ENCODE measurements at places on chromosomes 4 and X. TPM values are rescaled to one million over a fixed set of nuclear protein-coding genes. Genes with fewer than 3 reads are reported as not detected.
A peak's percentile ranks its signal among the peaks of the same experiment; 100 is the strongest.

Gene VCX
- not detected for polyA plus RNA-seq

Gene PRPS1
- 26.7 TPM for polyA plus RNA-seq

Gene CDX4
- polyA plus RNA-seq, result not detected

Gene SLC6A14
- polyA plus RNA-seq, result not detected

Gene SH3D19
- 26.1 TPM for polyA plus RNA-seq

Gene GPR82
- polyA plus RNA-seq, result 0.13 TPM

Gene NPY5R
- not detected for polyA plus RNA-seq

Gene PRR32
- 106 TPM for polyA plus RNA-seq

Gene SERPINA7
- not detected for polyA plus RNA-seq

Gene RBM47
- polyA plus RNA-seq, result 2.4 TPM

Gene MAGEC2
- polyA plus RNA-seq, result not detected

GRCh38 chr4:118850488-118851173 is 14.7 kb upstream of the SEC24D start:
- no peak for DNase-seq

GRCh38 chr4:145619639-145619996 is 433 bp downstream of the MMAA start:
- DNase-seq, result peak; percentile 67

DNA sequence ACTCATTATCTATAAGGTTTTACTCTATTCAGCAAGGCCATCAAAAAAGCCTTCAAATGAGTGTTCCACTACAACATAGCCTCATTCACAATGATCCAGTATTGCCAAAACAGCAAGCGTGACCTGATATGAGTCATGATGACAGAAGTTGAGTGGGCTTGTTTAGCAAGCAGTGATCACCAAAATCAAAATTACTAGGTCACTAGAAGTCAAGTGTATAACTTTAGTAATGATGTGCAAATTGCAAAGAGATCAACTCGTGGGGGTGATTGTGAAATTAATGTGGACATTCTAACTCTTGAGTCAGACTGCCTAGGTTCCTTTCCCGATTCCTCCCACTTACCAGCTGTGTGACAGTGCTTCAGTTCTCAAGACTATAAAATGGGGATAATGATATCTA is 124.5 kb downstream of the CHM start:
- no peak for DNase-seq

- no peak for DNase-seq
These were observed 103.3 kb upstream of the TLR3 start for GRCh38 chr4:185965426-185966384.

GRCh38 chr4:138952411-138952810 is 63.2 kb upstream of the NOCT start:
- no peak for DNase-seq

DNA sequence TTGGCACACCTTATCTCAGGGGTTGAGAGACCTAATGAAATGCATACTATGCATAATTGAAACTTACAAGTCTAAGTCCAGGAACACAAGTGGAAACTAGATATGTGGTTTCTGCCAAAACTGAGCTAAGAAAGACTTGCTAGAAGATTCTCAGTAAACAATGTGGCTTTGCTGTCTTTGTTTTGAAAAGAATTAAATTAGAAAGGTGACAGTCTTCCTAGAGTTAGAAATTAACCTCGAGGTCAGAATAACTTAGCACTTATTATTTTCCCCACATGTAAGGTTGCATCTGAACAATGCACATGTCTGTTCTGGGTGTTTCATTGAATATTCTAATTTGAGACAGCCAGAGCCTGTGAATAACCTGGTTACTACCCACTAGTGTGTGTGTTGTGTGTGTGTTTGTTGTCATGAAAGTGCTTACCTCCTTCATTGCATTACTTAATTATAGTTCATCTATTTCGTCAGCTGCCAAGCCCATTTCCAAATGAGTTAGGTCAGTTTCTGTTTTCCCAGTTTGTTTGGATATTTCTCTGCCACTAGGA is 1.5 kb downstream of the EREG start:
- DNase-seq, result no peak

DNA sequence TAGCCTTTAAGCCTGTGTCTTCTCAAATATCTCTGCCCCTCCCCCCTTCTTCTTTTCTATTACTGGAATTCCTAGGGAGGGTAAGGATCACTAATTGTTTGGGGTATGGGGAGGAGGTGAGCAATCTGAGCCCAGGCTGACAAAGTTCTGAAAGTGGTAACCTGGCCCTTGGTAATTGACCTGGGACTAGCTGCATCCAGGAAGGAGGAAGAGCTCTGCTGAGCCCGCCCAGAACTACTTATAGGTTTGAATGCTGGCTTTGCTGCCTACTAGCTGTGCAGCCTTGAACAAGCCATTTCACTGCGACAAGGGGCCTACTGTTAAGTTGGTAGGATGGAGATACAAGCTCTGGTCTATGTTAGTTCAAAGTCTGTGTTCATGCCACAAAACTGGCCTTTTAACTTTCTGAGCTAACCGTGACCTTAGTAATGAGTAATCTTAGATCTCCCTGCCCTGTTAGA is 37.8 kb downstream of the DGKK start:
- no peak for DNase-seq

- no peak for DNase-seq
These were observed 29.0 kb upstream of the INPP4B start for GRCh38 chr4:142875117-142875516.

GRCh38 chrX:129930941-129931410 is 25.0 kb downstream of the UTP14A start:
- DNase-seq, result peak; percentile 21

DNA sequence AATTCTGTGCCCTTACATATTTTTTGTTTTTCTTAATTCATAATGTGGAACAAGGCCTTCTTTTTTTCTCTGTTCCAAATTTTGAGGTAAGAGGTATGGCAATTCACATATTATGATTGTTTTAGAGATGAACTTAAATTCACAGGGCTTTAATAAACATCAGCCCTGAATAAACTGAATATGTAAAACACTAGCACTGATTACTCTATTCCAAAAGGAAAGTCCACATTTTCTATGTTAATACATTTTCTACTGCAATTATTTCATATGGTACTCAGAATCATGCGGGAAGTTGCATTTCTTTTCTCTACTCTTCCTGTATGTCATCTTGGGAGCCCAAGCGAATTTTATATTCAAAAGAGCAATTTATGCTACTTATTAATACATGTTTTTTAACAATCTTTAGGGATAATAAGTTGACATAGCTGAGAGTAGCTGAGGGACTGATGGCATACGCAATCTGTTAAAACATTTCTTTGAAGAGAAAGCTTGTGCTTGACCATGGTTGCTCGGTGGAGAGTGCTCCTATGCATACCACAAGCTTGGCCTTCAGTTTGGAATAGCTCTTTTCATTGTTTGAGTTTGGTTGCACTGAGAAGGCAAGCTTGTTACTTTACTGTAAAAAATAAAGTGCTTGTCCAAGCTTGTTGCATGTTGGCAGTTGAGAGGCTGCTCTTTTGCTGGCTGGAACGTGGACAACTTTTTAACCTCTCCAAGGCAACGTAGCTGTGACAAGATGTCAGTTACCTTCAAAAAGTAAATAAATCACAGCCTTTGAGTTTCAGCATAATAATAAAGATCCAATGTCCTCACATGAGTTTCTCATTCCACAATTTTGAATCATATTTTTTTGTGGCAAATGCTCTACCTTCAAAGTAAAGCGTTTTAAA is 196.3 kb upstream of the SPRY1 start:
- DNase-seq, result no peak

DNA sequence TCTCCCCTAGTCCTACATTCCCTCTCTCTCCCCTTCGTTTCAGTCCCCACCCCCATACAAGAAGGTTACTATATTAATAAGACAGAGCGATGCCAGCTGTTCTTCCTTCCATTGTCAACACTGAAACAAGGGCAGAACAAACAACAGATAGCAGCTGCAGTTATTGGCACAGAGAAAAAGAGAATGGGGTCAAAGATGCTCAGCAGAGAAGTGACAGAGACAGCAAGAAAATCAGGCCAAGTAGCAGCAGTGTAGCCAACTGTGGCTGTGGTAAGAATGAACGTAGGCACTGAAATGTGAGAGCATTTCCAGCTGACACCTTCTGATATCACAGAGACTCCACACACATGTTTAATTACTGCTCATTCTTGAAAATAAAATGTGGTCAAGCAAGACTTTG is 641.8 kb downstream of the FSTL5 start:
- DNase-seq, result peak; percentile 26

GRCh38 chr4:97917115-97917514 is 226.2 kb downstream of the STPG2 start:
- DNase-seq, result no peak

DNA sequence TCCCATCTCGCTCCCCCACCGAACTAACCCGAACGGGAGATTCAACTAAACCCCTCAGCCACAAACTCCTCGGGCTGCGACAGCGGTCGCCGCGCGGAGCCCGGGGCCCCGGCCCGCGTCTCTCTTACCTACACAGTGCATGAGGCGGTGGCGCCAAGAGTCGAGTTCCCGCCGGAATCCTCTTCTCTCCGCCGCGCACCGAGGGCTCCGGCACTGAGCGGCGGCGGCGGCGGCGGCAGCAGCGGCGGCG is 160 bp downstream of the LCORL start:
- DNase-seq, result no peak

DNA sequence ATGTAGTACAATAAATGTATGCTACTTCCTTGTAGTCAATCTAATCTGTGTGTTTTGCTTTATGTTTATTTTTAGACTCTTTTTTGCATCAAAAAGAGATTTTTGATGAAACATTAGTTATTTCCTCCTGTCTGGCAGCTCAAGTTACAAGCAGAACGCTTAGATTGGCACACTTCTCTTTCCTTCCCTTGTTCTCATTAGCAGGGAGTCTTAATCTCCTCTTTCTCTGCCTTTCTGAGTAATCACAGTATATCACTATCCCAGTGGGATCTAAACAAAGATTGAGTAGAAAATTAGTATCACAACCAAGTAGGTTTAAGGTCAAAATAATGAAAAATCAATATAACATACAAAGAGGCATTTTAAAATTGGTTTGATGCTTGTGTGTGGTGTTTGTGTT is 1192.6 kb downstream of the C4orf33 start:
- DNase-seq, result no peak

- no peak for DNase-seq
These were observed 137.4 kb downstream of the FRYL start for GRCh38 chr4:48642421-48643374.

DNA sequence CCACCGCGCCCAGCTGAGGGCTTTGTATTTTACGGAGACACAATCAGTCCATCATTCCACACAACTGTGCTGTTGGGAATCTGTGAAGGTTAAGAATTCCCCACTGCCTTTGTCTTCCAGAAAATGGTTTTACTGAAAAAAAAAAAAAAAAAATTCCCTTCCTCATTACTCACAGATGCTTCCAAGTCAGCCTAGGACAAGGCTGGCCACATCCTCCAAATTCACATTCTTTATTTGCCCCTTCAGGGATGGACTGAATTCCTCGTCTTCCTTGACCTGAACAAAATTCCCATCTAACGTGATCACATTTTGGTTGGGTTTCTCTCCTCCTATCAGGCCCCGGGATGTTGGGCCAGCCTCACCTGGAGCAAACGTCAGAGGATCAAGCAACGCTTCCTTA is 130.3 kb downstream of the DHRSX start:
- DNase-seq, result no peak

DNA sequence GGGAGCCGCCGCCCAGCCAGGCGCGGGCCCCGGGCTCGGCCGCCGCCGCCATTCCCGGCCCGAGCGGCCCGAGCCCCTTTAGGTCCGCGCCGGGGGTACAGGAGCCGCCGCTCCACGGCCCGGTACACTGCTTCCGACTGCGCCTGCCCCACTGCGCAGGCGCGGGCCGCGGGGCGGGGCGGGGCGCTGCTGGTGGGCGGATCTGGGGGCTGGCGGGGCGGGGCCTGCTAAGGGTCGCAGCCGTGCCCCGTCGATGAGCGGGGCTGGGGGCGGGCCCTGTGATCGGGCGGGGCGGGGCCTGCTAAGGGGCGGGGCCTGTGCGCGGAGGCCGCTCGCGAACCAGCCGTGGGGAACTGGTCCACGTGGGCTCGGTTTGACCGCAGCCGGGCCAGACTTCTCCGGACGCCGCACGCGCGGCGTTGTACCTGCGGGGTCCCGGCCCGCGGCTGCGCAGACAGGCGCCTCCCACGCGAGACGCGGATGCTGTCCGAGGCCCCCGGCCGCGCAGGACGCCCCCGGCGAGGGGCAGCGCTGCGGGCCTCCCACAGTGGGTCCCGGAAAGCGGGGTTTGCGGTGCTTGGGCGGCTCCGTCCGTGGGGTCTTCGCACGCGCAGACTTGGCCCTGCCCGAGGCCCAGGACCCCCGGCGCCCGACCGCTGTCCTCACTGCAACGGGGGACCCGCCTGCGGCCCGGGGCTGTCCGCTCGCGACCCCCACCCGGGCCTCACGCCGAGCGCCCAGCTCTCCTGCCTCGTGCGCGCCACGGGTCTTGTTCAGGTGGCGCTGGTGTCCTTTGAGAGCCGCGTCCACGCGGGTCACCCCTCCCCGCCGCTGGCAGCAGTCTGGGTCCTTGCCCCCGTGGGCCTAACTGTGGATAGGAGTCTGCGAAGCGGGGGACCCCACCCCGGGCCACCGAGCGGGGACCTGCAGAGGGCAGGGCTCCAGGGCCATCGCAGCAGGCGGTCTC is at the start of gene DGKQ:
DGKQ (minus strand) TSS at position 139 of the 967 bp plus-strand sequence; CDS start at position 52, 87 bp downstream.
- peak; percentile 83 for DNase-seq

- no peak for DNase-seq
These were observed 13.8 kb downstream of the PGRMC1 start for GRCh38 chrX:119249891-119250290.

- no peak for DNase-seq
These were observed 174.7 kb downstream of the UGT8 start for GRCh38 chr4:114773339-114773738.

DNA sequence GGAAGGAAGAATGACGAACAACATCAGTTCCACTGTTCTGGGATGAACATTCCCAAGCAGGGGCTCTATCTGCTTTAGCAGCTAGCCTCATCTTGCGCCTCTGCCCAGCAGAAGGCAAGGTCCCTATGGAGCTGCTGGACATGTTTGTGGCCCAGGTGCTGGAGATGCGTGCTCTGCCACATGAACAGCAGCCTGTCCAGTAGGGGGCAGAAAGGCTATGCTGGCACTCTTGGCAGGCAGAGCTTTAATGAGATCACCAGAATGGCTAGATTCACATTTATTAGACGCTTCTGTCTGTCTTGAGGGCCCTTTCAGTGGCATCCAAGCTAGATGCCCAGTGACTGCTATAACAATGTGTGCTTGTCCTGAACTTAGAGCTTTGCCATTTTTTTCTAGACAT is 1826.0 kb downstream of the STIM2 start:
- DNase-seq, result no peak

DNA sequence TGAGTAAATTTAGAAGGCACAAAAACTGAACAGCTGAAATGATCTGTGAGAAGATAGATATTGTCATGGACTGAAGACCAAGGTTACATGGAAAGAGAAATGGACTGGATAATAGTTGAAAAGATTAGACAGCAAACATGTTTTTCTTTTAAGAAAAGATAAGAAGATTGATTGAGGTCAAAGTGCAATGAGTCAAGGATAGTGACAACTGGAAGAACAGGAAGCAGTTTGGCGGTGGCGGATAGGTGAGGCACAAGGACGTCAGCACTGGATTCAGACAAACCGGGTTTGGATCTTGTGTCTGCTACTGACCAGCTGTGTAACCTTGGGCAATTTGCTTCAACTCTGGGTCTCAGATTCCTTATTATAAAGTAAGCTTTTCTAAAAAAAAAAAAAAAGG is 2.0 kb upstream of the HPGD start:
- no peak for DNase-seq

GRCh38 chr4:56959100-56959499 is 18.3 kb downstream of the NOA1 start:
- DNase-seq, result no peak

GRCh38 chrX:47854474-47854873 is 17.8 kb downstream of the ZNF81 start:
- peak; percentile 5 for DNase-seq
